ENCODE measurements at places on chromosomes 12 and 14. TPM values are rescaled to one million over a fixed set of nuclear protein-coding genes. Genes with fewer than 3 reads are reported as not detected.

- peak; percentile 58 for DNase-seq
These were observed 105.1 kb downstream of the PRIMA1 start for GRCh38 chr14:93683226-93683625.

GRCh38 chr12:117986705-117987469 is 18.1 kb upstream of the KSR2 start:
- DNase-seq, result no peak

- DNase-seq, result peak; percentile 50
These were observed 394 bp upstream of the AMIGO2 start for GRCh38 chr12:47079981-47080724.

DNA sequence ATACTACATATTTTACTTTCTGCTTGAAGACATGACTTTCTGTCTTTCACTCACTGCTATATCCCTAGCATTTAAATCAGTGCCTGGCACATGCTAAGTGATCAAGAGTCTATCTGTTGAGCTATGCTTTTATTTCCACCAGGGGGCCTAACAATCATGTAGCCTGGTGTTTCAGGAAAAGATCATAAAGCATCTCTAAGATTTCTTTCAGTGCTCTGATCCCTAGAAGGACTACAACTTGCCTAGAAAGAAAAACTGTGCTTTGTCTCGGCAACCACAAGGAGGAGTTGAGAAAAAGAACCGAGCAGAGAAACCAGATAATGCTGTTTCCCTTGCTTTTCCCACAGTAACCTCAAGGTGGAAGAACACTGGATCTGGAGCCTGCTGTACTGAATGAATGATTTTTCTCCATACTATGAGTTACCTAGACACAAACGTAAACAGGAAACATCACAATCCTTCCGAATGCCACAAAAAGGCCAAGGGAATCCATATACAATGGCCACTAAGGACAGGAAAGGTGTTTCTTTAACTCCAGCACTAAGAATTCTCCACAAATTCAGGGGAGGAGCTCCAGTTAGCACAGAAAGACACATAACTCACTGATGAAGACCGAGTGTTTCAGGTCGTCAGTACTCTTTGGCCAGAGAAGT is 1.2 kb downstream of the CRY1 start:
- DNase-seq, result peak; percentile 95

DNA sequence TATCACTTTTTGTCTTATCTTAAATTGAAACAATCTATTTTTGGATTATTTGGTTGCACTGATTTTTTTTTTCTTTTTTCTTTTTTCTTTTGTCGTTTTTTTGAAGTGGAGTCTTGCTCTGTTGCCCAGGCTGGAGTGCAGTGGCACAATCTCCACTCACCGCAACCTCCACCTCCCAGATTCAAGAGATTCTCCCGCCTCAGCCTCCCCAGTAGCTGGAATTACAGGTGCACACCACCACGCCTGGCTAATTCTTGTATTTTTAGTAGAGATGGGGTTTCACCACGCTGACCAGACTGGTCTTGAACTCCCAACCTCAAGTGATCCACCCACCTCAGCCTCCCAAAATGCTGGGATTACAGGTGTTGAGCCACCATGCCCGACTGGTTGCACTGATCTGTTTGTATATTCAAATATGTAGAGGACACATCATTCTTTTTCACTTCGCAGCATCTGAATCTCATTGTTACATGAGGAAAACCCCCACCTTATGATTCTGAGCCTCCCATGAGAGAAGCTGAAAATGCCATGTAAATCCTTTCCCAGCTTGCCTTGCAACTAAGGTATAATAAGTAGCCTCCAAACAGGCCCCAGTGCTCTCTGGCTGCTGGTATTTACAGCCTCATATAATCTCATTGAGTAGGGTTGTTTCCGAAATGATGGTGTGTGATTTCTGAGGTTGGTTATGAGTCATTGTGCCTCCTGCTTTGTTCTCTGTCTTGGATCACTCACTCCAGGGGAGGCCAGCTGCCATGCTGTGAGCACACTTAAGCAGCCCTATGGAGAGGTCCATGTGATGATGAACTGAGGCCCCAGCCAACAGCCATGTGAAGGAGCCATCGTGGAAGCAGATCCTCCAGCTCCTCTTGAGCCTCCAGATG is 5.2 kb upstream of the HSP90B1 start:
- DNase-seq, result no peak

- DNase-seq, result no peak
These were observed 16.1 kb downstream of the GRIP1 start for GRCh38 chr12:66662729-66663128.

DNA sequence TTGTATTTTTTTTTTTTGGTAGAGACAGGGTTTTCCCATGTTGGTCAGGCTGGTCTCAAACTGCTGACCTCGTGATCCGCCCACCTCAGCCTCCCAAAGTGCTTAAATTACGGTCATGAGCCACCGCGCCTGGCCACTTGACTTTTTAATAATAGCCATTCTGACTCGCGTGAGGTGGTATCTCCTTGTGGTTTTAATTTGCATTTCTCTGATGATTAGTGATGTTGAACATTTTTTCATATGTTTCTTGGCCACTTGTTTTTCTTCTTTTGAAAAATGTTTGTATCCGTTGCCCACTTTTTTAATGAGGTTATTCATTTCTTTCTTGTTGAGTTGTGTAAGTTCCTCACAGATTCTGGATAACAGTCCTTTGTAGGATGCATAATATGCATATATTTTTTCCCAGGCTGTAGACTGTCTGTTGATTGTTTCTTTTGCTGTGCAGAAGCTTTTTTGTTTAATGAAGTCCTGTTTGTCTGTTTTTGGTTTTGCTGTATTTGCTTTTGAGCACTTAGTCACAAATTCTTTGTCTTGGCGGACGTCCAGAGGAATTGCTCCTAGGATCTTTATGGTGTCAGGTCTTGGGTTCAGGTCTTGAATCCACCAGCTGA is 10.3 kb upstream of the PGAM5 start:
- no peak for DNase-seq

DNA sequence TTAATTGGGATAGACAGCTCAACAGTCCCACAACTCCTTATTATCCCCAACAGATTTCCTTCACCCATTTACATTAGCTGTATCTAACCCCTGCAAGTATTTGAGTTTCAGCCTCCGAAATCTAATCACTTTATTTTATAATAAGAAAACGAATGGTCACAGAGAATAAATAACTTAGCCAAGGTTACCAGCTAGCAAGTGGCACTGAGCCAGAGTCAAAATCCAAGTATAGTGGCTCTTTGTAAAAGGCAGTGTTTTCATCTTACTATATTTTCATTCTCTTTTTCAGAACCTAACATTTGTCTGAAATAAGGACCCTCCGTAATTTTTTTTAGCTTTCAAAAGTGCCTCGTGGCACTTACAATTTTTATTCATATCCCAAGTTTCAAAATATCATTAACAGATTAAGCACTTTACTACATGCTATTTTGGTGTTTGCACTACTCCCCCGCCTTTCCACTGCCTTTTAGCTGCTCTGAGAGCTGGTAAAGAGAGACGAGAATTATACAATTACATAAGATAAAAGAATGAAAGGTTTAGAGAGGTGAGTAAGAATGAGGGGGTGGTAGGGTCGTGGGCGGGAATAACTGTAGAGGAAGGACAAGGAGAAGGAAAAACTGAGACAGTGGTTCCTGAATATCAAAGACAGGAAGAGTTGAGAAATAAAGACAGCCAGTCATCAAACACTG is 3.7 kb upstream of the USP15 start:
- DNase-seq, result no peak

DNA sequence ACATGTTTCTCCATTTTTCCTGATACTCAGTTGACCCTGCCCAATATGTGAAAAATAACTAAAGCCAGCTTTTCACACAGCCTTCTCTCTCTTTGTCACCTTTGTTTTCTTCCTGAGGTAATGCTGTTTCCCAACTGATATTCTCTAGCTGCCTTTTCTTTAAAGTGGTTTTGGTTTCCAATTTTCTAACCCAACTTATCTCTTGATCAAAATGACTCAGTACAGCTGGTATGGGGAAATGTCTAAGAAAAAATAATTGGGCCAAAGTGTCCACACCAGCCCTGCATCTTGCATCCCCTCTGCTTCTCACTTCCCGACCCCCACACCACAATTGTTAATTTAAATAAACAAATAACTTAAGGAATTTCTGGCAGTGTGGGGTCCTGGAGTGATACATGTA is 193.8 kb downstream of the SYT1 start:
- no peak for DNase-seq

DNA sequence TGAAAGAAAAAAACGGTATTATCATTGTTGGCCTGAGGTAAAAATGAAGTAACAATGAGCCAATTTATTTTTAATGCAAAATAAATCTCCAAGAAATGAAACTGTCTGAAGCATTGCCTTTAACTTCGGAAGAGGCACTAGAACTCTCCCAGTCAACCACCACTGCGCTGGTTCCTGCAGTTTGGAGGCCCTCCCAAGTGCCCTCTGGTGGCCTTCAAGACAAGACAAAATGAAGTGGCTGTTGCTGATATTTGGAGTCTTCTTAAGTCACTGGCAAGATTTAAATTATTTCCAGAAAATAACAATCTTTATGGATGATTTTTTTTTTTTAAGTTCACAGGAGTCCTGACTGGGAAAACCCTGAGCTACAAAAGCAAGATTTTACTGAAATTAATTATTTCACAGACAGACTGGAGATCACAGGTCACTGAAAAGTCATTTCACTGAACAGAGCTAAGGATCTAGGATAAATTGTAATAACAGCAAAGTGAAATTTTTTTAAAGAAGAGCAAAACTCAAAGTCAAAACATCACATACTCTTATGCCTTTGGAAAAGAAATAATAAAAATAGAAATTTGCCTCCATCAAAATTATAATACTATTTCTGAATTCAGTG is 58.2 kb downstream of the DICER1 start:
- peak; percentile 88 for DNase-seq

DNA sequence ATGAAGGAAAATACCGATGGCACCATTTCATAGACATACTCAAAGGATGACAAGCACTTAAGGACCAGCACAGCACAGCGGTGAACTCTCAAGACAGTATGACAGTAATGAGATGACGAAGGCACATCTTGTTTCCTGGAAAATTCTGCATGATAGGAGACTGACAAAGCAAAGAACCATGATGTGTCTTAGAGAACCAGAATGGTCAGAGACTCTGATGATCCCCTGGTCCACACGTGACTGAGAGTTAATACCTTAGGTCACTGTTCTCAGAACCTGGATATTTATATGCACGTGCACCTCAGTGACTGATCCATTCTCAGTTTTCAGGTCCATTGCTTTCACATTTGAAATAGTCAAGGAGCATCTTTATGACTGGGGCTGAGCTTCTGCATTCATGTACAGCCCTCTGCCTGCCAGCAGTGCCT is 35.3 kb downstream of the PROX2 start:
- no peak for DNase-seq

DNA sequence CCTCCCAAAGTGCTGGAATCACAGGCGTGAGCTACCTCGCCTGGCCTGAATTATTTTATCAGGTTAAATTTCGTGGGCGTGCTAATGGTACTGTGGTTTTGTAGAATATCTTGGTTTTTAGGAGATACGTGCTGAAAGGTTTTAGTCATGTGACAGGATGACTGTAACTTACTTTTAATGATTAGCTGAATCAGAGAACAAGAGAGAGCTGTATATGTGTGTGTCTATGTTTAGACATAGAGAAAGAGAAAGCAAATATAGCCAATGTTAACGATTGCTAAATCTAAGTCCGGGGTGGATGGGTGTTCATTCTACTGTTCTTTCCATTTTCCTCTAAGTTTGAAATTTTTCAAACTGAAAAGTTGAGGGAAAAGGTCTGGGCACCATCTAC is 9.2 kb upstream of the PNMA1 start:
- no peak for DNase-seq

GRCh38 chr14:76995279-76996035 is 33.1 kb downstream of the IRF2BPL start:
- no peak for DNase-seq

GRCh38 chr12:112149596-112149995 is 24.2 kb downstream of the TRAFD1 start:
- no peak for DNase-seq

GRCh38 chr12:93040367-93040766 is 111.3 kb upstream of the EEA1 start:
- no peak for DNase-seq

GRCh38 chr12:53118751-53119300 is 15.5 kb downstream of the SOAT2 start:
- no peak for DNase-seq

DNA sequence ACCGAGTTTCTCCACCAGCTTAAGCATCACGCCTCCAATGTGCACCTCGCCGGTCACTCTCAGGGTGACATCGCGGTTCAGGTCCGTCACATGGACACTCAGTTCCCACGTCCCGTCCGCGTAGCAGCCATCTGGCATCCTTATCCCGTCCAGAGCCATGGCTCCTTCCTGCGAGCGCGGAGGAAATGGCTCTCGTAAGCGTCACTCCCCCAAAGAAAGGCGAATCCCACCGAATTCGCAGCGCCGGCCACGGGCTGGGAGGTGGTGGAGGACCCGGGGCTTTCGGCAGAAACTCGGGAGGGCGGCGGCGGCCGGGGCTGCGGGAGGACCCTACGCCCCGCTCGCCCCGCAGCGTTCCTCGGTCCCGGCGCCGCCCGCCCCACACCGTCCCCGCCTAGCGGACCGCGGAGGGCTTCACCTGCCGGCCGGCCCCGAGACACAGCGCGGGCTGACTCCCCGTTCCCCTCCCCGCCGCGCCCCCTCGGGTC is 396 bp downstream of the FERMT2 start:
- peak; percentile 87 for DNase-seq

DNA sequence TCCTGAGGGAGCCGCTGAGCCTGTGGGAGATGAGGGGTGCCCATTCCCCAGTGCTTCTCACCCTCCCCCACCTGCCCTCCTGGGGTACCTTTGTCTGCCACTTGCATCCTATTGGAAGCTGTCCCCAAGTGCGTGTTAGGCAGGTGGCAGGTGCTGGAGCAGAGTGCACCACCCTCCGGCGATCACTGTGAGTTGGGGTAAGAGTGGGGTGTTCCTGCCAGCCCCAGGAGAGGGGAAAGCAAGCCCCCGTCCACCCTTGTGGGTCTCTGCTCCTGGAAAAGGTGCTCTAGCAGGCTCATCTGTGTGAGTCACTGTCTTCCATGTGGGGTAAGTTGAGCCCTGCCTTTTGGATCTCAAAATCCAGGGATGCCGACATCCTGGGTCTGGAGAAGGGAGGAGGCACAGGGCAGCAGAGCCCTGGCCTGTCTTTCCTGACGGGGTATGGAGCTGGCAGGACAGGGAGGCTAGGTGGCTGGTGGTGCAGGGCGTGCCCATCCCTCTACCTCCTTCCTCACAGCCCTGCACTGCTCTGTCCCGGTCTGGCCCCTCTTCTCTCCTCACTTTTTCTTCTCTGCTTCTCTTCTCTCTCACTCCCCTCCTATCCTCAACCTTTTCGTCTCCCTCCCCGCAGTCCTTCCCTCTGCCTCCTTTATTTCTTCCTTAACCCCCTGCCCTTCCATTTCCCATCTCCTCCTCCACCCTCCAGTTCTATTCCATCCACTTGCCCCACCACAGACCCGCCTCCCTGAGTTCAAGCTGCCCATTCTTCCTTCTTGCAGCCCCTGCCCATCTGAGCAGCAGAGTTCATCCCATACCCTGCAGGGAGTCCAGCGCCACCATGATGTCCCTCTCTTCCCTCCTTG is 20.1 kb upstream of the KRT7 start:
- no peak for DNase-seq

The KRT73 gene
- not detected for total RNA-seq

The GSC gene
- total RNA-seq, result 1.5 TPM

The ERP27 gene
- 1.9 TPM for total RNA-seq

The KERA gene
- total RNA-seq, result 81.0 TPM

The YARS2 gene
- 29.8 TPM for total RNA-seq

The HSPA2 gene
- total RNA-seq, result 67.6 TPM

The PLXNC1 gene
- total RNA-seq, result 13.4 TPM

The TAS2R13 gene
- 3.2 TPM for total RNA-seq

The VAMP1 gene
- total RNA-seq, result 2.5 TPM

The RAN gene
- 195 TPM for total RNA-seq

The KITLG gene
- 41.1 TPM for total RNA-seq

The AKAP5 gene
- total RNA-seq, result 0.51 TPM

The CCDC197 gene
- total RNA-seq, result not detected

The LRP10 gene
- total RNA-seq, result 30.5 TPM

The PTHLH gene
- total RNA-seq, result 3.4 TPM

All from tongue (tissue), 3 donors.